ENCODE measurements at places on chromosomes 5 and 9.
A peak's percentile ranks its signal among the peaks of the same experiment; 100 is the strongest.

GRCh38 chr5:76710991-76711390, 4.9 kb upstream of the F2R start:
- no peak for DNase-seq

- DNase-seq, result no peak
These were observed 41.5 kb downstream of the SECISBP2 start for GRCh38 chr9:89359751-89360261.

DNA sequence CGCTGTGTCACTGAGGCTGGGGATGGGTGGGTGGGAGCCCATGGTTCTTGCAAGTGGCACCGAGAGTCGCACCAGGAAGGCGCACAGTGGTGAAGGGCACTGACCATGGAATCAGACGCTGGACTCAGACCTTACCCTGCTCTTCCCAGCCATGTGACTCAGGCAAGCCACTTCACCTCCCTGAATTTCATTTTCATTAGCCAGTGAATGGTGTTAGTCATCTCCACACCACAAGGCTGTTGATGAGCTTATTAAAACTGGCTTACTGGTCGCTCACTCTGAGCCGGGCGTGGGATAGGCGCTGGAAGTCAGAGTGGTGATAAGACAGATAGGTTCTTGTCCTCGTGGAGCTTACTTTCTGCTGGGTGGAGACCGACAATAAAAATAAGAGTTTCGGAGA, 25.1 kb downstream of the FGF18 start:
- peak; percentile 33 for DNase-seq

GRCh38 chr5:121525706-121526105, 326.0 kb upstream of the FTMT start:
- peak; percentile 10 for DNase-seq

DNA sequence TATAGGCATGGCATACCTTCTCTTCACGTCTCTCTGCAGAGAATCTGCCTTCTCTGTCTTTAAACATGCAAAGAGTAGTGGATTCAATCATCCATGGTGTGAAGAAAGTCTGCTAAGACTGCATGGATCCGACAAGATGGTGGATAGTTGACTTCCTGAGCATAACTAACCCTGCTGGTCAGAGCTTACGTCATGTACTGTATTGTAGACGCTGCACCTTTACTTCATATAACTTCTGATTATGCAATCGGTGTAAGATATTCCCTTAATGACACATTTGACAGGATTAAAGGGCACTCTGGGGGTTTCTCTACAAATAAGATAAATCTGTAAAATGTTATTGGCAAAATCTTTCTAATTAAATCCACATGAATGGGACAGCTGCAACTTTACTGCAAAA, 240.3 kb upstream of the NREP start:
- DNase-seq, result peak; percentile 84

GRCh38 chr5:31894141-31894540, 255.2 kb downstream of the PDZD2 start:
- peak; percentile 43 for DNase-seq

GRCh38 chr9:90330231-90330630, 312.4 kb downstream of the DIRAS2 start:
- no peak for DNase-seq

DNA sequence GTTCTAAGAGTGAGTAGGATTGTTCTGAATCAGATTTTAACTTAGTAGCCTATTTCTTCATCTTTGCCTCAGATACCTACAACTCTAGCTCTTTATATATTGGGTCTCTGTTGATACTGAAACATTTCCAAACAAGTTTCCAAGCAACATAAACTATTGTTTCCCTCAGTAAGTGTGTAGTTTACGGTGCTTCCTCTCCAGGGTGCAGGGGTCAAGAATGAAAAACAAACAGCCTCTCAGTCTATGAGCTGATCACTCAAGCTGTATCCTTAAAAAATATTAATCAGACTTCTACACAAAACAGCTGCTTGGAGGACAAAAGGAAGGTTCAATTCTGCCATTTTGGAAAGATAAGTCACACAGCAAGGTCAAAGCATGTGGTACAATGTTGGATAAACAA, 75.0 kb downstream of the ADAMTS12 start:
- DNase-seq, result peak; percentile 91

- peak; percentile 28 for DNase-seq
These were observed 189.9 kb upstream of the VCAN start for GRCh38 chr5:83281658-83282057.

GRCh38 chr9:89743216-89743572, 138.4 kb downstream of the GADD45G start:
- DNase-seq, result no peak

DNA sequence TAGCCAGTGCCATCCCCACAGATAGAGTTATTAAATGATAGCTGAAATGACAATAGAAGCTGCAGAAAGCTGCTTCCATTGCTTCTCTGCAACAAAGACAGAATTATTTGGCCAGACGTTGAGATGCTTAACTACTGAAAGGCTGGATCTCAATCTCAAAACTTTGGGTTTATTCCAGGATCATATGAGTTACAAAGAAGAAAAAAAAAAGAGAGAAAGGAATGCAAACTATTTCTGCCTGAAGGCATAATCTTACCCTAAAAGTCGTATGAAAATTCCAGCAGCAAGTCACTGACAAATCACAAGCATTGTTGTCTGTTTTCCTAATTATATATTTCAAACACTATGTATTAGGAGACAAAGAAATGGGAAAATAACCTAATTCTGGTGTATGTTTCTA, 12.8 kb upstream of the TYRP1 start:
- peak; percentile 82 for DNase-seq

GRCh38 chr5:55671975-55672374, 40.1 kb downstream of the SLC38A9 start:
- DNase-seq, result peak; percentile 34

- no peak for DNase-seq
These were observed 5.5 kb upstream of the N4BP3 start for GRCh38 chr5:178107756-178108310.

DNA sequence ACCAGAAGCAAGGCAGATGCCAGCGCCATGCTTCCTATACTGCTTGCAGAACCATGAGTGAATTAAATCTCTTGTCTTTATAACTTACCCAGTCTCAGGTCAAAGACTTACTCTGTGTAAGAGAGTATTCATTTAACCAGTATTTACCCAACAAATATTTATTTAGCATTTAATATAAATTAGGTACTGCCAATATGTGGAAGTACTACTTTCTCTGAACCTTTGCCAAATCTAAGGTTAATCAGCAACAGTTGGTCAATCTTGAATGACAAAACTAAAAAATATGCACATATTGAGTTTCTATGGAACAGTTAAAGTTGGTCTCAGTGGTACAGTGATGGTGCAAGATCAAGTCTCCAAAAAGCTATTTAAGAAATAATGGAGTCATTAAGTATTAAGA, 155.9 kb upstream of the CCNG1 start:
- DNase-seq, result no peak

DNA sequence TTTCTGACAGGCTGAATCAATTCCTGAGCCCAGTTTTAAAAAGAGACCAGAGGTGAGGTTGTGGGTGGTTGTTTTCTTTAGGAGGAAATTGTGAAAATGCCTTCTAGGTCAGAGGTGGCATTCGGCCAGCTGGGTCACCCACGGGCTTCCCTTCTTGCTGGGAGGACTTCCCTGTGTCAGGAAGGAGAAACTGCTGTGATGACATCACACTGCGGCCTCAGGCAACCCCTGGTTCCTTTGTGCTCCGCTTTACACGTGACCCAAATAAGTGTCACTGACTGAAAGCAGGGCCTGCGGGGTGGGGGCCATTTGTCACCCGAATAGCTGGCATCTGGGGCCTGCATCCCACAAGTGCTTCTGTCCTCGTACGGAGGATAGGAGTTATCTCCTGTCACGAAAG, 39.7 kb downstream of the FABP6 start:
- peak; percentile 86 for DNase-seq

DNA sequence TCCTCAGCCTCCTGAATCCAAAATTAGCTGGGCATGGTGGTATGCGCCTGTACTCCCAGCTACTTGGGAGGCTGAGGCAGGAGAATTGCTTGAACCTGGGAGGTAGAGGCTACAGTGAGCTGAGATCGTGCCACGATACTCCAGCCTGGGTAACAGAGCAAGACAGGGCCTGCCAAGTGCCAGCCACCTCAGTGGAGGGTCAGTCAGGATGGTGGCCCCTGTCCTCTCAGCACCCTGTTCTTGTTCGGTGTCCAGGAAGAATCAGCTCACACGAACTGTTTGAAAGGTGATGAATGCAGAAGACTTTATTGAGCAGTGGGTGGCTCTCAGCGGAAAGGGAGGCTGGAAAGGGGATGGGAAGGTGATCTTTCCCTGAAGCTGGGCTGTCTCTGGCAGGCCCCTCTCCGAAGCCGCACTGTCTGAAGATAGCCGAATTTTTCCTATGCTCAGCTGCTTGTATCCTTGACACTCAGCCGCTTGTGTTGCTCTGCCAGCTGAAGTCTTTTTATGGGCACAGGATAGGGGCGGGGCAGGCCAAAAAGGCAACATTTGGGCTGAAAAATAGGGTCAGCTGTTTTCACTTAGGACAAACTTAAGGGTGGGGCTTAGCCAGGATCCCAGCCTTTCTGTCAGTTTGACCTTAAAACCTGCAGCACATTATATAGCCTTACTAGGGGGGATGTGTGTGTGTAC, 50.9 kb downstream of the UBE2R2 start:
- peak; percentile 24 for DNase-seq

GRCh38 chr9:14173713-14174112, 140.2 kb downstream of the NFIB start:
- DNase-seq, result peak; percentile 40

DNA sequence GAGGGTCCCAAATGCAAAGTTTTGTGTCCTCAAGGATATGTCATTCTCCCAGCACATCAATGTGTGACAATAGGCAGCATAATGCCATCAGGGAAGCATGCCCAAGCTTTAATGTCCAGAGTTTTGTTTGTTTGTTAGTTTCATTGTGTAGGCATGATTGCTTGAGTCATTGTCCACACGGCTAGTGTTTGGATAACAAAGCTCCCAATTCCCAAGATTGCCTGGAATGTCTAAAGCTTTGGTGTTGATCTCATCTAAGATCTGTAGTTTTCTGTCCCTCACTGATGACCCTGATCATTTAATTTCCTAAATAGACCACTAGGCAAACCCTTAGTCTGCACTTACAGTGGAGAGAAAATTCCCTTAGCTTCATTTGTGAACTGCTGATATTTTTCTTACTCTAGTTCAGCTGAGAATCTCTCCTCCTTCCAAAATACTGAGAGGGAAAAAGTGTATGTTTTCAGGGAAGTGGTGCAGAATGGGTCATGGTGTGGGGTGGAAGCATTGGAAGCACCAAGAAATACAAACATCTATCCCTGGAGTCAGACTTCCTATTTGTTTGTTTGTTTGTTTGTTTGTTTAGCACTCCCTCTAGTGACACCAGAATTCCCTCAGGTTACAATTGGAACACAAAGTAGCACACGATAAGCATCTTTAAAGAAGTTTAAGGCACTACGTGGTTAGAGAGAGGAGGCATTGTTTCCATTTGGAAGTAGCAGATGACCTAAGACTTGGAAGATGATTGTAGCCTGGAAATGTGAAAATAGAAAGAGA, 127.1 kb downstream of the PRDM6 start:
- no peak for DNase-seq

DNA sequence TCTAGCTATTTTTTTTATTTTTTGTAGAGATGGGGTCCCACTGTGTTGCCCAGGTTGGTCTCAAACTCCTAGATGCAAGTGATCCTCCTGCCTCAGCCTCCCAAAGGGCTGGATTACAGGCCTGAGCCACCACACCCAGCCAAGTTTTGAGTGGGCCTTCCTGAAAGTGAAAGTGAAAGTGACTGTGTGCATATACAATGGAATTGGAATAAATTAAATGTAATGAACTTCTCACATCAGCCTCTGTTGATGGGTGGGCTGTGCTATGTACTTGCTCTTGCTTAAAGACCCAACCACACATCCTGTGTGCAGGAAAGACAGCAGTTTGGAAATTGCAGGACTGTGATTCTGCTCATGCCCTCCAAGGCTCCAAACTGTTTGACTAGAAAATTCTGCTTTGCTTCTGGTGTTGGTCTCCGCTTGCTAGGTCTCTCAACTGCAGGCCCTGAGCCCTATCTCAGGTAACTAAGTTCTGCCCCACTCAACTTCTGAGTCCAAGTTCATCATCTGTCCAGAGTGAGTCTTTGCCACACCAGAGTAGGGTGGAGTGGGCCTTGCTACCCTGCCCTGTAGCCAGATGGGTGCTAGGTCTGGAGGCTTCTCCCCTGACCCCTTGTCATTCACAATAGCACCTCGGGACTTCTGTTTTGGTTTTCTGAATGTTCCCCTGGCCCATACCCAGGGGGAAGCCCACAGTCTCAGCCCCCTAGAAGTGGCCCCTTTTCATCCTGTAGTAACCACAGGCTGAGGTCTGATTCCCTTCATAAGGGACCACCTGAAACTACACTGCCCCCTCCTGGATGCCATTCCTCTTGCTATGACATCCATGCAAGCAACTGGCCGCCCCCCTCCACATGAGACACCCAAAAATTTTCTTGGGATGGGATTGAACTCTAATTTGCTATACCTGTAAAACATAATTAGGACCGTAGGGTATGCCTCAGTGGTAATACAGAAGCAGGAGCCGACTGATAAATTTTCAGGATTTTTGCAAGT, 36.5 kb upstream of the RAD23B start:
- DNase-seq, result no peak

GRCh38 chr5:71938895-71939294, 168.4 kb upstream of the MAP1B start:
- peak; percentile 23 for DNase-seq

GRCh38 chr5:58484505-58484904, 6.7 kb upstream of the GAPT start:
- DNase-seq, result no peak

DNA sequence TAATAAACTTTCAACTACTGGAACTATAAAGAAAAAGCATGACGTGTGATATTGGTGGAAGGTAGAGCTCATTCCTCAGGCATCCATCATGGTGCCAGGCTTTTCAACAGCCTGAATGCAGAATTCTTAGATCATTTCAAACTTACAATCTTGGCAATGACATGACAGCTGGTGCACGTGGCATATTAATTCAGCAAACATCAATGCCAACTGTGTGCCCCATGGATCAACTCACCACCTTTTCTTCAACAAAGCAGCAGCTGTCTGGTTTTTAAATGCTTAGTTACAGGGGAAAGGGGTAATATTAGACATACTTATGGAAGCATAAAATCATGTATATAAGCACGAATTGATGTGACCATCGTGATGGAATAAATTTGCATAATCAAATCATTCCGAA, 56.0 kb upstream of the OR13F1 start:
- no peak for DNase-seq

DNA sequence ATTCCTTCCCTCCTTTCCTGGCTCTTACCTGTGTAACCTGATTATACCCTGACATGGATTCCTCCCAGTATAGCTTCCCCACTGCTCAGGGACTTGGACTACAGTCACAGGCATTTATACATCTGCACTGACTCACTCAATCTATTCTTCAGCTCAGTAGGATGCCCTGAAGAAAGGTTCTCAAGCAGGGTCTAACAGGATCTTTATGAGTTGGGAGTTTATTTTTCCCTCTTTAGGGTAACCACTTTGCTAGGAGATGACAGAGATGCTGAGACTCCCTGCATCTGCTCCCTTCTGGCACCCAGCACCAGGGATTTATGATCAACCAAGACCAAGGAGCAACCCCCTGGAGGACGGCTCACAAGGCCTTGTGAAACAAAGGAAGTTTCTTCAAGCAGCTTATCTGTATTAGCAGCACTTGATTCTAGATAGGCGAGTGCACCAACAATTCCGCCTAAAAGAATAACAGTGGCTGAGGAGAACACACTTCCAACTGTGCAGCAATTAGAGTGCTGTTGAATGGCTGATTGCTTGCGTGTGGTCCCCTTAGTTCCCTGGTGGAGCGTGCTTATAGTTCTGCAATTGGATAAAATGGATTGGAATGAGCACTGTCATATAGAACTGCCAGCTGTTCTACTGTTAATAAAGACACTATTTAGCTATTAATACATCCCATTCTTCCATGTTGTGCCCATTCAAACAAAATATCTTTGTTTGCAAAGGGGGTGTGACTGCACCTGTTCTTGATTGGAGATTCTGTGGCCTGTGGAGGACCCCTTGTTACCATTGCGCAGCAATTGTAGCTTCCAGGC, 482.6 kb downstream of the ZNF608 start:
- DNase-seq, result peak; percentile 35
